ENCODE measurements at places on chromosomes 5 and 9.

DNA sequence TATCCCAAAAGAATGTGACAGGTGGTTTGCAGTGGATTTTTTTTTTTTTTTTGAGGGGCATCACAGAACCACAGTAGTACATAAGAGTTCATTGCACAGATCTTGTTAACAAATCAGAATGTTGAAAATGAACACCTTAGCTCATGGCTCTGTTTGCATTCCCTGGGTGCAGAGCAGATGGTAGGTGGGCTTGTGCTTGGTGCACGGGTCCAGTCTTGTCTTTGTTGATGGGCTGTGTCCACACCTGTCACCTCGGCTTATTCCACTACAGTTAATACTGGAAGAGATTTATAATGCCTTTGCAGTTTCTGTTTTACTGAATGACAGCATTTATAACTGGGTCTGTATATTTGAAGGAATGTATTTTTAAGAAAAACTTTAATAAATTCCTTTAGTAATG is 146.6 kb downstream of the KDM4C start:
- DNase-seq, result no peak

DNA sequence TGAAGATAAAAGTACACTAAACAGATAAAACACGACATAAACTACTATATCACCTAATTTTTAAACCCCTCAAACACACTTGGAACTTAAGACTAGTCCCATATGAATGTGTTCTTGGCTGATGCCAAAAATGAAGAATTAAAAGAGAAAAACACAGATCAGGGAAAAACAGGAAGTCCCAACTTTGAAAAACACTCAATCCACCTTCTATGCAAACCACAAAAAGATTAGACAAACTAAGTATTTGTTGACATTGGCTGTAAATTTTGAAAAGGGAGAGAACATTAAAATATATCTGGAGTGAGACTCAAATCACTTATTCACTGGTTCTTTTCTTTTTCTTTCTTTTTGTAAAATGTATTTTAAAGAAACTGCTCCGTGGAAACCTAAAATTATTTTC is 81.4 kb downstream of the ANKH start:
- DNase-seq, result peak; percentile 42

GRCh38 chr5:140633021-140633471 is at the start of gene CD14:
Gene CD14 (minus strand): TSS chr5:140633175. CDS start chr5:140633071, 104 bp downstream.
- no peak for DNase-seq

DNA sequence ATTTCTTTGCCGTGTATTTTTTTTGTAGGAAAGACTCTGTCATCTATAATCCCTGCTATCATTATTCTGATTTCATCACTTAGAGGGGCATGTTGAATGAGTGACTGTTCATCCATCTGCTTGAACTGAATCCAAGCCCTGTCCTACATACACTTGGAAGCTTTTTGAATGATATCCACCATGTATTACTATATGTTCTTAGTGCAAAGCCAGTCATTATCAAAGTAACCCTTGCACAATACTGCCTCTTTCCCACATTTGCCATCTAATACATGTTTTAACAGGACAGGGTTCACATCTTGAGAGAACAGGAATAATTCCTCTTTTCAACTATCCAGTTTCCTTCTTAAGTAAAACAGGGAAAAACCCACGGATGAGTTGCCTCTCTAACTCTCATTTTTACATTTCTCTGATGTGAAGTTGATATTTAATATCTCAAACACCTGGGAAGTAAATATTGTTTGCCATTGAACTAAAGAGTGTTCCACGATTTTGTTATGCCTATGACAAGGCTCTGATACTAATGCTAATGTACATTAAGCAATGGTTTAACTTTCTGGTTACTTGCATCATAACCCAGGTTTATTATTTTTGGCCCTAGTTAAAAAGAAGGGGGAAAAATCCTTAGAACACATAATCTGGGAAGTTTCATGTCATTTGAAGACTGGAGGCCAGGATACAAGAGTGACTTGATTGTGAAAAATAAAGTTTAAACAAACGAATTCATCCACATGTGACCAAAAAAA is 103.7 kb upstream of the TARS1 start:
- DNase-seq, result no peak

DNA sequence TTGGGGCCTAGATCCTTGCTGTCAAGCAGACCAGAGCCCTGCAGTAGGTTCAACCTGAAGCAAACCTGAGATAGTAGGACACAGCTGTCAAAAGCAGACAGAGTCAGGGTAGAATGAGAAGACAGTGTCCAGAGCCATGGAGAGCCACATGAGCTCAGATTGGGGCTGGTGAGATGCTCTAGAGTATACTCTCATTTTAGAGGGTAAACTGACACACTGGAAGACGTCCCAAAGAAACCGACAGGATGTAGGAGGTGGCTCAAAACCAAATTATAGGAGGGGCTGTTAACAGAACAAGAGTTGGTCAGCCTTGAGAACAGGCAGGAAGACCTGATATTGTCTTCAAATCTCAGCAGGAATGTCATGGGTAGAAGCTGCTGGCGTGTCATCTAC is 11.5 kb downstream of the CCDC69 start:
- no peak for DNase-seq

DNA sequence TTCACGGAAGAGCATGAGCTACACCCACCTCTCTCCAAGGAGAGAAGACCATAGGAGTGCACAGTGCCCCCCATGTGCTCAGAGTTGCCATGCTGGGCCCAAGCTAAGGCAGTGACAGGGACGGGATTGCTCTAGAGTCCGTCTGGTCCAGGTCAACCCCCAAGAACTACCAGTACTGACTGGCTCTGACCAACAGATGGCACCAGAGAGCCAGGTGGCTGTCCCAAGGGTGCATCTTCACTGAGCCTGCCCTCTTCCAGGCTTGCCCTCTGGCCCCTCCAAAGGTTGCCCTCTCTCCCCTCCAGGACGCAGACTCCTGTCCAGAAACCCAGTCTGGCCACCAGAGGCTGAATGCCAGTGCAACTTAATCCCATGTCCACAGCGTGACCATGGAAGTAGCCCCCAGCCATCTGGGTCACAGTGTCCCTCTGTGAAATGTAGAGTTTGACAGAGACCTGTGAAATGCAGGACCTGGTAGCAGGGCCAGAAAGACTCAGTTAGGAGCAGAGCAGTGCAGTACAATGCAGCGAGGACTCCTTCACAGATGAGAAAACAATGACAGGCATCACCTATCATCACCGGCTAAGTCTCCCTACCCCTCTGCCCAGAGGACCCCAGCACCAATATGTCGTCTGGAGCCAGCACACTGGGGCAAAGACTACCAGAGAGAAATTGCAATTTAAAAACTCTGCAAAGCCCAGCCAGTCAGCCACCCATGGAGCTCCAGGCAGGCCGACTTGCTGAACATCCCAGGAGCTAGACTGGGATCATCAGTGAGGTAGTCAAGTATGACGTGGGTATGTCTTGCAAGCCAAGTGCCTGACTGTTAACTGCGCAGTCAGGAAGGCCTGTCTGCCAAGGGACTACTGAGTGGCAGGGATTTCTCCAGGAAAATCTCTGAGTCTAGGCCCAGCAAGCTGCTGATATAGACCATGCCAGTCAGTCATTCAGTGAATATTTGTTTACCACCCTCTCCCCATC is 7.7 kb upstream of the SKP1 start:
- peak; percentile 55 for DNase-seq

DNA sequence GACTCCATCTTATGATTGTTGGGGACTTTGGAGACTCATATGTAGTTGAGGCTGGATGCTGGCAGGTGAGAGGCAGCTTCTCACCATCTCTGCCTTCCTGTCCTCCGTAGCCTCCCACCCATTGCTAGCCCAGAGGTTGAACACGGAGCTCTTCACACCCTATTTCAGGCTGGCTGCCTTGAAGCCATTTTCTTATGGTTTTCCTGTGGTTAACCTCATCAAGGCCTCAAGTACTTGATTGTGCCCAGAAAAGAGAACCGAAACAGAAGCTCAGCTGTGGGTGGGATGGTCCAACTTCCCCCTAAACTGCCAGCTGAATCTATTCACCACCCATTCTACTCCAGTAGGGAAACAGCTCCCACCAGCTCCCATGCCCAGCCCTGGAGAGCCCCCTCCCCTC is 102.9 kb downstream of the LIFR start:
- no peak for DNase-seq

- DNase-seq, result no peak
Measured at GRCh38 chr5:153713943-153714342, 223.5 kb downstream of the GRIA1 start.

DNA sequence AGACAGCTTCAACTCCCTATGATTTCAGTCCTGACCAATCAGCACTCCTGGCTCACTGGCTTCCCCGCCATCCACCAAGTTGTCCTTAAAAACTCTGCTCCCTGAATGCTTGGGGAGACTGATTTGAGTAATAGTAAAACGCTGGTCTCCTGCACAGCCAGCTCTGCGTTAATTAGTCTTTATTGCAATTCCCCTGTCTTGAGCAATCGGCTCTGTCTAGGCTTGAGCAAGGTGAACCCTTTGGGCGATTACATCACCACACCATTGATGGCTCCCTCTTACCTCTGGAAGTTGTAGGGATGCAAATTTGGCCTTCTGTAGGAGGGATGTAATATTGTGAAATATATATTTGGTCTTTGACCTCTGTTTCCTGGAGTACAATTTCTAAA is 2.9 kb upstream of the SLC23A1 start:
- DNase-seq, result no peak

- DNase-seq, result no peak
Measured at GRCh38 chr5:14066326-14066725, 76.8 kb upstream of the TRIO start.

DNA sequence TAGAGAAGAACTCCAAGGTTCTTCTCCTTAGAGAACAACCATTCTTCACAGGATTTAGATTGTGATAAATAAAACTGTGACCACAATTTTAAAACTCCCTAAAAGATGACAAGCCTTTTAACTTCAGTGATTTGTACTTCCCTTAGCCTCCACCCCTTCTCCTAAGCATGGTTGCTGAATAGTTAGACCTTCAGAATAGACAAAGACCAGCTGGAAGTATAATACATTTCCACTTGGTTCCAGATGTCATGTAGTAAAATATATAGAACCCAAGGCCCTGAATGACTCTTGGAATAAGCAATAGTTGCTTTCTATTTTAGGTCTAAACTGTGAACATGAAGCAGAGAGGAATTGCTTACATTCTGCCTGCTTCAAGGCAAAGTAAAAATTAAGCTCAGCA is 208.7 kb downstream of the ARRDC3 start:
- DNase-seq, result no peak

- DNase-seq, result no peak
Measured at GRCh38 chr5:168055141-168055683, 236.2 kb upstream of the WWC1 start.

GRCh38 chr5:11222169-11222568 is 461.1 kb upstream of the DAP start:
- DNase-seq, result no peak

DNA sequence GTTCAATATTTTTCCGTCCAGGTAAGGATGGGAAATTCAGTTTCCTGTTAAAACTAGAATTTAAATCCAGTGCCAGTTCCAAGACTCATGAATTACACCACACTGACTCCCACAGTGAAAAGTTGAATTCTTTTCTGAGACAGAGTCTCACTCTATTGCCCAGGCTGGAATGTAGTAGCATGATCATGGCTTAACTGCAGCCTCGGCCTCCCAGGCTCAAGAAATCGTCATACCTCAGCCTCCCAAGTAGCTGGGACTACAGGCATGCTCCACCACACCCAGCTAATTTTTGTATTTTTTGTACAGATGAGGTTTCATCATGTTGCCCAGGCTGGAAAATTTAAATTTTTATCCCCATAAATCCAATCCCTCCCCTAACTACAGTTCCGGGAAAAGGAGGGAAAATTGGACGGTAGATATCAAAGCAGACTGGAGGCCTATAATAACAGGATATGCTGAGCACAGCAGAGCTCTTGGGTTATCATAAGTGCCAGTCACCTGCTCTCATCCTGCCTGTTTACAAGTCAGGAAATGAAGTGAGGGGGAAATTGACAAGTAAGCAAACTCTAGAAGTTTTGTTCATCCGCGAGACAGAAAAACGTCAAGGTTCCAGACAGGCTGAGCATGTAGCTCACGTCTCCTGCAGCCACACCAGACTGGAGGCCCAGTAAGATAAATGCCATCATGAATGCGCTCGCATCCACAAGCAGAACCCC is 105.7 kb downstream of the UGCG start:
- peak; percentile 74 for DNase-seq

GRCh38 chr5:167701051-167701450 is 590.4 kb upstream of the WWC1 start:
- DNase-seq, result no peak

- DNase-seq, result no peak
Measured at GRCh38 chr9:85964949-85965348, 24.0 kb downstream of the NAA35 start.

- DNase-seq, result no peak
Measured at GRCh38 chr9:72360324-72360723, 4.7 kb downstream of the ZFAND5 start.

- no peak for DNase-seq
Measured at GRCh38 chr9:110847671-110848070, 179.1 kb downstream of the MUSK start.

- DNase-seq, result no peak
Measured at GRCh38 chr9:126170286-126170823, 156.3 kb upstream of the MVB12B start.

DNA sequence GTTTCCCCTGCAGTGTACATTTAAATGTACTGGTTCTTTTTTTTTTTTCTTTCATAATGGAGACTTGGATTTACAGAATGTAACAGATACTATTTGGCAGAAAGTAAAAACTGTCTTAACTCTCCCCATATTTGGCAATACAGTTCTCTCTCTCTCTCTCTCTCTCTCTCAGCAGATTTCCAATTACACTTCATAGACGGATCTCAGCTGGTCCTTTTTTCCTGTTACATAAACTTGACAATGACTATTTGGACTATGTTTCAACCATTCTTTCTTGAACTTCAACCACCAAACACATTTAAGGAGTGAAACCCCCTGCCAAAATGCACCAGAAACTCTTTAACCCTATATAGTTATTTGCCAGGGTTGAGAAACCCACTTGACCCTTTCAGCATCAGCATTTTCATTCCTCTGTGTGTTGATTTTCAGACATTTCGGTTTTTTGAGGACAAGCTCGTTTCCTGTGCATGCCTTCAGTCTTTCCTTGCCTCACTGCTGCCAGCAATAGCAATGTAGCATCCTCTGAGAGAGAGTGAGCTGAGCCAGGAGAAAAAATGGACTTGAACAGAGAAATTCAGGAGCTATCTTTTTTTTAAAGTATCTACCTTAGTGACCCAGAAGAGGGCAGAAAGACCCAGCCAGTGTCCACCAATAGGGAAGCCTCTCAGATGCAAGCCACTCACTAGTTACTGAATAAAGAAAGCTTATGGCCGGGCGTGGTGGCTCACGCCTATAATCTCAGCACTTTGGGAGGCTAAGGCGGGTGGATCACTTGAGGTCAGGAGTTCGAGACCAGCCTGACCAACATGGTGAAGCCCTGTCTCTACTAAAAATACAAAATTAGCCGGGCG is 26.0 kb upstream of the GNA14 start:
- DNase-seq, result no peak
